ENCODE measurements at places on chromosomes 12 and 14.

DNA sequence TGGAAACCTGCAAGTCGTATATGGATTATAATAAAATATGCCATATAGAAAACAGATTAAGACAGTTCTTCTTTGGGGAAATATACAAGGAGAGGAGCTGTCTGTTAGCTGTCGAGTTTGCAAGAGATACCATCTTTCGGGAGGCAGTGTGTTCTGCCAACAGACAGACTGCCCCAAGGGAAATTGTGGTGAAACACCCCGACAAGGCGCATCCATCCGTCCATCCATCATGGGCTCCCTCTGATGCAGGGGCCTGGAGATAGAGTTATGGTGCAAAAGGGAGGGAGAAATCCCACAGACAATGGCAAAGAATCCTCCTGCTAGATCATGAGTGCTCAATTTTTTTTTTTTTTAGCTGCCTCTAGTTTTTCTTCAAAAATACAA is 156.3 kb downstream of the DPF3 start:
- DNase-seq: no peak

DNA sequence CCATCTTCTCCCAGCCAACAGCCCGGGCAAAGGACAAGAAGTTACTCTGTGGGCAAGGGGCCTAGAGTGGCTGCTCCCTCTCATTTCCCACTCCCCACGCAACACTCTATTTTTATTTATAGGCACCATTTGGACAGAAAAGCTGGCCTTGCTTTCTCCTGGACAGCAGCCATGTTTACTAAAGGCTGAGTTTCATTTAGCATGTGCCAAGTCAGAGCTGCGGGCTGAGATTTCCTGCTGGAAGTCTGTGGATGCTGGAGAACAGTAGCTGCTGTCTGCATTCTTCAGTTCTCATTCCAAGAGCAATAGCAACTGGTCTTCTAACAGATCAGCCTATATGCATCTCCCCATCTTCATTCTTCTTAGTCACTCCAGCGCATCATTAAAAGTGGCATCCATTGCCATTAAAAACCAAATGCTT is 8.3 kb downstream of the COL2A1 start:
- DNase-seq: no peak

GRCh38 chr12:2101359-2101758 is 48.6 kb downstream of the CACNA1C start:
- no peak for DNase-seq

DNA sequence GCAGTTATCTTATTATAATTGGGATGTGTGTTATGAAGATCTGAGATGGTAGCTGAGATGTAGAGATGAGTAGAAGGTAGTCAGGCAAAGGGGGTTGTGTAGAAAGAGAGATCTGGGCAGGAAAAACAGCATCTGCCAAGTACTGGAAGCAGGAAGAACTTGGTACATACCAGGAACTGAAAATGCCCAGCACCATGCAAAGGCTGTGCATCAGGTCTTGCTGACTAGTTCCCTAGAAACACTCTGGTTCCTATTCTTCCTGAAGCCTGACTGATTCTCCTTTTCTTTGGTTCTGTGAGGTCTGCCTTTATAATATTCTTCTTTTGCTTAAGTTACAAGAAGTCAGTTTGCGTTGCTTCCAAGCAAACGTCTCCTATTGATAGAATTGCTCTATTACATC is 6.7 kb upstream of the NFATC4 start:
- no peak for DNase-seq

DNA sequence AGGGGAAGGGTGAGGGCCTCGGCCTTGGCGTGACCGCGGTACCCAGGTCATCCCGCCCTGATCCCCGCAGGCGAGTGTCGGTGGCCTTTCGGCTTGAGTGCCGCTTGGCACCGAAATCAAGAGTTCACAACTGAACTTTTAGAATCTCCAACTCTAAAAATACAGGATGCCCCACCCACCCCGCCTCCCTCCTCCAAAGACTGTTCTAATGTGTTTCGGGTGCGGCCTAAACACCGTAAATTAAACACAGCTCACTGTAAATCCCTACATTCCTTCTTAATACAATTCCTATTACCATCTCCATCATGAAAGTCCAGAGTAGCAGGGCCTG is 11.4 kb downstream of the SCNN1A start:
- no peak for DNase-seq

DNA sequence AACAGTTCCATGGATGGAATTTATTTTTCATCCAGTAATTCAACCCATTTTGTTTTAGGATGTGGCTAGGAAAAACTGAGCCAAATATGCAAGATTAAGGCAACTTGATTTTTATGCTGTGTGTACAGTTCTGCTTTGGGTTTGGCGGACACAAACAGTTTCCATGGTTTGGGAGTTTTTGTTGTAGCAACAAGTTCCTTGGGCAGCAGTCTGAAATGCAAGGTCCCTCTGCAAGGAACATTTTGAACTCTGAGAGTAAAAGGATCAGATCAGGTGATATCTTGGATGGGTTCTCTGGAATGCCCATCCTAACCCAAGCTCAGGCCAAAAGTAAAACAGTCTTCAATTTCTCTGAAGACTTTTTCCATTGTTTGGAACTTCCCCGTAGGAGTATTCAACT is 161.2 kb downstream of the TMX1 start:
- no peak for DNase-seq

- no peak for DNase-seq
These were observed 19.7 kb upstream of the FOXJ2 start for GRCh38 chr12:8012651-8013309.
